CD4-positive, alpha-beta T cell treated with Interleukin-17A for 1 hour (primary cell): ENCODE measurements at places on chromosomes 1 and 21.

DNA sequence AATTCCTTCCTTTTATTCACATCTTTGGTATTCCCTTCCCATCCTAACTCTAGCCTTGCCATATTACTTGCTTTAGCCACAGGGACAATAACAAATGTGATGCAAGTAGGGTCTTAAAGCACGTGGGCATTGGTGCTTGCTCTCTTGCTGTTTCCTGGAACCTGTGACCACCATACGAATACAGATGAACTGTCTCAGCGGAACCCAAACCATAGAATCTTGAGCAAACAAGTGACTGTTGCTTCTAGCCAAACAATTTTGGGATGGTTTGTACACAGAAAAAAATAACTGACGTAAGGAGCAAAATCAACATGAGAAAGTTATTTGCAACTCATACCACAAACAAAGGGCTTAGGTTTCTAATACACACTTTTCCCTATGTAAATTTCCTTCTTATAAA lies 15.2 kb upstream of the VTCN1 start:
- no peak for DNase-seq

DNA sequence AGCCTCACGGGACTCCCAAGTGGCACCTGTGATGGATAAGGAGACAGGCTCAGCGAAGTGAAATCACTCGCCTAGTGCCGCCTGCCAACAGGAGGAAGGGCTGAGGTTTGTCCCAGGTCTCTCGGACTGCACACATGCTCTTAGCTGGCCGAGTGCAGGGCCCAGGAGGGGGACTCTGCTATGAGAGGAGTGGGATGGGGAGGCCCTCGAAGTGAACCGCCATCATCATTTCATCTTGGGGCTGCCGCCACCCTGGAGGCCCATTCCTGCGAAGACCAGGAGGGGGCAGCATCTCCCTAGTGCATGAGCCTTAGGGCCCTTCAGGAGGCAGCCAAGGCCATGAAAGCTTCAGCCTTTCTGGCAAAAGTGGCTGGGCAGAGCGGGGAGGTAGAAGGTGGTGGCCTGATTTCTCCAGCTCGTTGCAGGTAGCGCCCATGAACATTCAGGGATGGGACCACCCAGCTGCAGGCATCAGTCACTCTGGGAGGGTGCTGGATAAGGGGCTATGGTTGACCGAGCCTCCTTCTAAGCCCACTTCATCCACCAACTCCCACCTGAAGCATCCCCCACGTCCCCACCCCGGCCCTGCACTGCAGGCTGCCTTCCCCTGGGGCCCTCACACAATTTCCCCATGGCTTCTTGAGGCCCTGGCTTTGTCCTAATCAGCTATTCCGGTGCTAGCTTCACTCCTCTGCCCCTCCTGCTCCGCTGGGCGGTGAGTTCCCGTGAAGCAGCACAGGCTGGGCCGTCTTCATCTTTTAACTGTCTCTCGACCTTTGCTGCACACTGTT lies 17.2 kb upstream of the RASSF5 start:
- peak; percentile 65 for DNase-seq

DNA sequence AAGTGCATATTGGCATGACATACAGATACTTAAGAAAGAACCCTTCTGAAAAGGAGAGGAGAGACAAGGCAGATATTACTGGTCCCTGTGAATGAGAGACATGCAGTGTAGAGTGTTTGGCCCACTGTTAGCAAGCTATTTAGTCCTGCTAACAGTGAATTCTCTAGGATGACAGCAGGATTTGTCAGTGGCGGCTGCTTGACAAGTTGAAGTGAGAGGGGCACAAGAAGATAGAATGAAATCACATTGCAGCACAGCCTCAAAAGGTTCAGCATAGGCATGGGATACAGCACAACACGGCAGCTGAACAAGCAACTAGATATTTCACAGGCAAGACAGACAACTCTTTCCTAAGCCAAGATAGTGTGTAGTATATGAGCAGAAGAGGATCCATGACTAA lies 407.9 kb downstream of the PLA2G4A start:
- no peak for DNase-seq

- DNase-seq = no peak
Observed at GRCh38 chr21:38709876-38710275, 95.9 kb upstream of the ETS2 start.

DNA sequence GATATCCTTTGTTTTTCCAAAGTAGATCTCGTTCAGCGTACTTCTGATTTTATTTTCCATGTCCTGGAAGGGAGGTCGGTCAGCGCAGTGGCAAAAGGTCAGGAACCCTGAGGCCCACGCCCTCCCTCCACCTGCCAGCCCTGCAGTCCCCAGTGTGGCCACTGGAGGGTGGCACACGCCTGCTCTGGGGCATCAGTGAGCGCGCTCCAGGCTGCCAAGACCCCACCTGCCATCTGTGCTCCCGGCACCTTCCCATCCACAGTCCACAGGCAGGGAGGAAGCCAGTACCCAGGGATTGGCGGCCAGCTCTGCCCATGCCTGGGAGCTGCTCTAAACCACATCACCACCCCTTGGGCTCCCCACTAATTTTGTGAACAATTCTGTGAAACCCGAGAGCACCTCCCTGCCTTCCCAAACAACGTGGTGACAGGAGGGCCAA lies 32.3 kb downstream of the SLC66A1 start:
- peak; percentile 34 for DNase-seq
